ENCODE measurements at places on chromosomes 5 and 9. TPM values are rescaled to one million over a fixed set of nuclear protein-coding genes. Genes with fewer than 3 reads are reported as not detected.
A peak's percentile ranks its signal among the peaks of the same experiment; 100 is the strongest.

DNA sequence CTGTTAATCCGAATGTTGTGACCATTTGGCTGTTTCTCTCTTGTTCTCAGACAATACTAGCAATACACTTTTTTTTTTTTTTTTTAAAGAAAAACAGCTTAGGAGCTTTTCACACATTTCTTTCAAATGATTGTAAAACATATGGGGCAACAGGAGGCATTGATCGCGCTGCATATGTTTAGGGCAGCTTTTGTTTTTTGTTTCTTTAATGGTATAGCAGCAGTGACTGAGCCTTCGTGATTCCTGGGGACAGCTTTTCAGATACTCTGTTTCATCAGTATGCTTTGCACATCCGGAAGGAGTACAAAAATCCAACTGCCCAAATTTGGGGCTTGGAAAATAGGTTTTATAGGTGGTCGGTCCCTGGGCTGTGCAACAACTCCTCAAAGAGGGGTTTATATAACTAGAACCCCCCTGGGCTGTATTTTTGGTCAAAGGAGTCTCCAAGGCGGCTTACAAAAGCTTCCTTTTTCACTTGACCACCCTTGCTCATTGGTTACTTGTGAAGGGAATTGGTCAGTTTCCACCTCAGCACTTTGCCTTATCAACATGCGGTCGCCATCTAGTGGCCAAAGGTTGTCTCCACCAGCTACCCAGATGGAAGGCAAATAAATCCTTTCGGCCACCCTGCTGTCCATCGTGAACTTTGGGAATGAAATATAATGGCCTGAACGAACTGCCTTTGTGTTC is 91.8 kb downstream of the PDE6A start:
- H3K4me1 ChIP-seq, result peaks cover 7% of the 10 kb centered on the region
- no peaks in the 10 kb centered on the region for H3K27me3 ChIP-seq
- H3K4me3 ChIP-seq, result no peak overlapping the region

GRCh38 chr5:140108093-140109017 is 5.6 kb upstream of the PURA start:
- peaks cover 31% of the 10 kb centered on the region for H3K27me3 ChIP-seq
- peak overlapping the region; percentile 56 for H3K4me3 ChIP-seq
- peaks cover 17% of the 10 kb centered on the region for H3K4me1 ChIP-seq
- no peak overlapping the region for H3K27ac ChIP-seq
- no peaks in the 10 kb centered on the region for H3K36me3 ChIP-seq

Gene SH3RF2
- total RNA-seq, result 0.84 TPM

- no peak overlapping the region for H3K27ac ChIP-seq
- H3K36me3 ChIP-seq, result no peaks in the 10 kb centered on the region
- H3K4me3 ChIP-seq, result no peak overlapping the region
- DNase-seq, result peak; percentile 44
- H3K27me3 ChIP-seq, result no peaks in the 10 kb centered on the region
- H3K4me1 ChIP-seq, result peaks cover 13% of the 10 kb centered on the region
Measured at GRCh38 chr5:169367861-169368260, 66.9 kb upstream of the SLIT3 start.

GRCh38 chr9:69546265-69546664 is 125.9 kb downstream of the APBA1 start:
- DNase-seq, result peak; percentile 60
- H3K27me3 ChIP-seq, result peaks cover 6% of the 10 kb centered on the region
- H3K36me3 ChIP-seq, result no peaks in the 10 kb centered on the region
- no peak overlapping the region for H3K4me3 ChIP-seq

- peaks cover 98% of the 10 kb centered on the region for H3K27me3 ChIP-seq
- peaks cover 6% of the 10 kb centered on the region for H3K4me1 ChIP-seq
- no peak for DNase-seq
Measured at GRCh38 chr5:73438645-73439470, 9.7 kb downstream of the FOXD1 start.

GRCh38 chr5:132871459-132872284 is 1.8 kb upstream of the LEAP2 start:
- no peak overlapping the region for H3K4me3 ChIP-seq
- H3K4me1 ChIP-seq, result peaks cover 8% of the 10 kb centered on the region

DNA sequence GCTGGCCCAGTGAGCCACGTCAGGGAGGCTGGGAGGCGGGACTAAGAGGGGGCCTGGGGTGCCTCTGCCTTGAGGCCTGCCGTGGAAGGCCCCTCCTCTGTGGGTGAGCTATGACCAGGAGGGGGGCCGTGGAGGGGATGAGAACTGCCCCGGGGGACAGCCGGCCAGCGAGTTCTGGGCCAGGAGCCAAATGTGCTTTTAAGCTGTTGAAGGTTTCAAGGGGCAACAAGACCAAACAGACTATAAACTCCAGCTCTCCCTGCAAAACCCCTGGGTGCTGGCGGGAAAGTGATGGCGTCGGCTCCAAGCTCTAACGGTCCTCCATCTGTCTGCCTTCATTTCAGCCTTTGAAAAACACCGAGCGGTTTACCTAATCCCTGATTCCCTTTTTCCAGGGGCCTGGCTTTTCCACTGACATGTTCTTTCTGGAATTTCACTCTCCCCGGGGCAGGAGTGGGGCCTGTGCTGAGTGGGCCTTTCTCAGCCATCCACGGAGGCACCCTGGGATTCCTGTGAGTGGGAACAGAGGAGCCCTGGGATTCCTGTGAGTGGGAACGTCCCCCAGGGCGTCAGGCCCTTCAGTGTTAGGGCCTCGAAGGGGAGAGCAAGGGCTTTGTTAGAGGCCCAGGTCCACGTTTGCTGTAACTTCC is 65.6 kb downstream of the COL5A1 start:
- no peak overlapping the region for H3K27ac ChIP-seq
- no peak overlapping the region for H3K4me3 ChIP-seq
- H3K4me1 ChIP-seq, result no peaks in the 10 kb centered on the region
- peaks cover 6% of the 10 kb centered on the region for H3K36me3 ChIP-seq
- no peaks in the 10 kb centered on the region for H3K27me3 ChIP-seq

DNA sequence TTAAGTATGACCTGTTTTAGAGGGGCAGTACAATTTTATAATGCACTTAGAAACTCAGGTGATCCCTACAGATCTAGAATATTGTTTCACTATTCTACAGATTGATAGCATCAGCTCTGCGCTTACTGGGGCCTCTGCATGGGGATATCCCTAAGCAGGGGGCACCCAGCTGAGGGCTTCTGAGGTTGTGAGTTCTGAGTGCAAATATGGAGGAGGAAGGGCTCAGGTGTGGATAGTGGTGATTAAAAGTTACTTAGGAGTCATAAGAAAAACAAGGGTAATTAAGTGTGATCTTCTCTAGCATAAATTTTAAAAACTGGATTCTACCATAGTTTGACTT is 274.4 kb downstream of the EFNA5 start:
- H3K4me3 ChIP-seq, result no peak overlapping the region
- DNase-seq, result no peak
- no peak overlapping the region for H3K27ac ChIP-seq

DNA sequence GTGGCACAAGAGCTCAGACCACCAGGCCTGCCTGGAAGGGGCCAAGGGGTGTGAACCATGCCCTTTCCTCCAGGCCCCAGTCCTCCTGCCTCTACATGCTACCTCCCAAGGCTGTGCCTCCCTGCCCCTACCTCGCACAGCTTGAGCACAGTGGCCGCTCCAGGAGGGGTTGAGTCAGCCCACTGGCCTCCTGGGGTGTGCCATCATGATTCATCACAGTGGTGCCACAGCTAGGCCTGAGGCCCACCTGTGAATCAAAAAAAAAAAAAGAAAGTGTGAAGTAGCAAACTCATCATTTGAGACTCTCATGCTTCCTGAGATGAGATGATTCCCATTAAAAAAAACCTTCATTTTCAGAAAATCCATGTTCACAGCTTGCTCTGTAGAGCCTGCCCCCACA is 240.5 kb downstream of the HSPA4 start:
- H3K4me1 ChIP-seq, result no peaks in the 10 kb centered on the region
- H3K27me3 ChIP-seq, result no peaks in the 10 kb centered on the region
- H3K27ac ChIP-seq, result no peak overlapping the region
- no peak overlapping the region for H3K4me3 ChIP-seq
- no peak for DNase-seq

Gene IGIP
- total RNA-seq, result 2.4 TPM

Gene INSYN2B
- total RNA-seq, result 9.9 TPM

DNA sequence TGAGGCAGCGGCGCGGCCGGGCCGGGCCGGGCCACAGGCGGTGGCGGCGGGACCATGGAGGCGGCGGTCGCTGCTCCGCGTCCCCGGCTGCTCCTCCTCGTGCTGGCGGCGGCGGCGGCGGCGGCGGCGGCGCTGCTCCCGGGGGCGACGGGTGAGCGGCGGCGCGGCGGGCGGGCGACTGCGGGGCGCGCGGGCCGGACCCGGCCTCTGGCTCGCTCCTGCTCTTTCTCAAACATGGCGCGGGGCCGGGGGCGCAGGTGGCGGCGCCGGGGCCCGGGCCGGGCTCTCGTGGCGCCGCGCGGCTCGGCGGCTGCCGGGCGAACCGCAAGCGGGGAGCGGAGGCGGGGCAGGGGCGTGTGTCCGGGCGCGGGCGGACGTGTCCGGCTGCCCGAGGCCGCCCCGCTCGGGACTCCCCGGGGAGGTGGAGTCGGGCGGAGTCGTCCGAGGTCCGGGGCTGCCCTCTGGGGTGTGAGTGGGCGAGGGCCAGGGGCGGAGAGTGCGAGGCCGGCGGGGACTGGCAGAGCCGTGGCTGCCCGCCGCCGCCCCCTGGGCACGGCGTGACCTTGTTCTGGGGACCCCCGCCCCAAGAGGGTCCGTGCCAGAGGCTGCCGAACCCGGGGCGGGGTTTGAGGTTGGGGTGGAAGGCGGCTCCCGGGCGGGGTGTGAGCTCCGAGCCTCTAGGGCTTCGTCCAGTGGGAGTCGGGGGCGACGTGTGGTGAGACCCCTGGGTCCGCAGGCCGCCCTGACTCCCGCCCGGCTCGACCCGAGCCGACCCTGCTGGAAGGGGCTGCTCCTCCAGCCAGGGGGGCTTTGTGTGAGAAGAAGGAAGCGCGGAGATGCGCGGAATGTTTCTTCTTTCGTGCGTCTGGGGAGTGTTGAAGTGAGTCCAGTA is 485 bp downstream of the TGFBR1 start:
- H3K36me3 ChIP-seq, result no peaks in the 10 kb centered on the region
- peak overlapping the region; percentile 38 for H3K27ac ChIP-seq
- DNase-seq, result peak; percentile 68
- peak overlapping the region; percentile 57 for H3K4me3 ChIP-seq
- no peaks in the 10 kb centered on the region for H3K27me3 ChIP-seq

DNA sequence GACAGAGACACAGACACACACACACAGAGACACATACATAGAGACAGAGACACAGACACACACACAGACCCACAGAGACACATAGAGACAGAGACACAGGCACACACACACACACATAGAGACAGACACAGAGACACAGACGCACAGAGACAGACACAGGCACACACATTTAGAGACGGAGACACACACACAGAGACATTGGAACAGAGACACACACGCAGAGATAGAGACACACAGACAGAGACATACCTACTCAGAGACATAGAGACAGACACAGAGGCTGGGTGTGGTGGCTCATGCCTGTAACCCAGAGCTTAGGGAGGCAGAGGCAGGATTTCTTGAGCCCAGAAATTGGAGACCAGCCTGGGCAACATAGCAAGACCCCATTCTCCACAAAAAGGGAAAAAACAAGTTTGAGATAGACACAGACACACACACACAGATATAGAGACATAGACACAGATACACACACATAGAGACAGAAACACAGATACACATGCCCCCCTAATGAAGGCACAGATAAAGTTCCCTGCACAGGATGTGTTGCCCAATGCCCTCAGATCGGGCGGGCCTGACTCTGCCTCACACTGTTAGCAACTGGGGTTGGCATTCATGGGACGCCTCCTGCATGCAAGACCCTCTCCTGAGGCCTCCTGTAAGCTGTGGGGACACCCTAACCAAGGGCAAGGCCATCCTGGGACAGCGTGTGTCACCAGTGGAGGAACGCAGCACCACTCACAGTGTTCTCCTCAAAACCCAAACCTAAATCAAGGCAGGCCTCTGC is 3.3 kb upstream of the RALGDS start:
- H3K27me3 ChIP-seq, result no peaks in the 10 kb centered on the region
- H3K4me1 ChIP-seq, result peaks cover 29% of the 10 kb centered on the region
- H3K4me3 ChIP-seq, result no peak overlapping the region
- no peak for DNase-seq
- no peaks in the 10 kb centered on the region for H3K36me3 ChIP-seq
- H3K27ac ChIP-seq, result no peak overlapping the region

DNA sequence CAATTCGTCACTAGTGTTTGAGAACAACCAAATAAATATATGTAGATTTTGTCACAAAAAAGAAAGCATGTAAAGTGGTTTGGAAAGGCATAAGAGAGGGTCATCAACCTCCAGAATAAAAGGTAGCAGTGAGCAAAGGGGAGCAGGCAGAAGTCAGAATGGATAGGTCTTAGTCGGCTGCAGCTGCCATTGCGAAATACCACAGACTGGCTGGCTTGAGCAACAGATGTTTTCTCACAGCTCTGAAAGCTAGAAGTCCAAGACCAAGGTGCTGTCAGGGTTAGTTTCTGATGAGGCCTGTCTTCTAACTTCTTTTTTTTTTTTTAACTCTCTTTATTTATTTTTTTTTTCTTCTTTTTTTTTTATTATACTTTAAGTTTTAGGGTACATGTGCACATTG is 208.1 kb upstream of the PIK3R1 start:
- H3K4me1 ChIP-seq, result peaks cover 3% of the 10 kb centered on the region
- no peaks in the 10 kb centered on the region for H3K36me3 ChIP-seq
- no peak overlapping the region for H3K27ac ChIP-seq
- H3K4me3 ChIP-seq, result no peak overlapping the region
- DNase-seq, result no peak

DNA sequence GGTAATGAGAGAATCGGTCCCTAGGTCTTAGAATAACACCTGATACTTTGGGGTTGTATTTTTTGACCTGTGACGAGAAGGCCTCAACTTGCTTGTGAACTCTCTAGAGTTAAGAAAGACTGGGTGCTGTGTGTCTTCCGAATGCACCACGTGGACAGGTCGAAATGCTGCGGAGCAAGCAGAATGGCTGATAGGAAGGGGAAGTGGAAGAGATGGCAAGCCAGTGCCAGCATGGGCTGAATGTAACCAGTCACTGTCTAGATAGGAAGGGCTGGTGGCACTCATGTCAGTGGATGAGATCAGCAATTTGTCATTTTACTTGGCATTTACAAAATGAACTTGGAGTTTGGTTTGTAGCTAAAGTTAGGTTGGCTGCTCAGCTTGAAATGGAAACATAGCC is 5.6 kb downstream of the OTULINL start:
- no peak overlapping the region for H3K4me3 ChIP-seq
- no peaks in the 10 kb centered on the region for H3K36me3 ChIP-seq
- no peak for DNase-seq
- H3K27ac ChIP-seq, result no peak overlapping the region

- H3K27me3 ChIP-seq, result no peaks in the 10 kb centered on the region
- H3K27ac ChIP-seq, result no peak overlapping the region
- H3K4me3 ChIP-seq, result no peak overlapping the region
- DNase-seq, result no peak
- H3K36me3 ChIP-seq, result no peaks in the 10 kb centered on the region
Measured at GRCh38 chr9:37761511-37761910, 7.9 kb downstream of the TRMT10B start.

Gene LCN2
- not detected for total RNA-seq
